ENCODE measurements at places on chromosomes 16 and 17.

DNA sequence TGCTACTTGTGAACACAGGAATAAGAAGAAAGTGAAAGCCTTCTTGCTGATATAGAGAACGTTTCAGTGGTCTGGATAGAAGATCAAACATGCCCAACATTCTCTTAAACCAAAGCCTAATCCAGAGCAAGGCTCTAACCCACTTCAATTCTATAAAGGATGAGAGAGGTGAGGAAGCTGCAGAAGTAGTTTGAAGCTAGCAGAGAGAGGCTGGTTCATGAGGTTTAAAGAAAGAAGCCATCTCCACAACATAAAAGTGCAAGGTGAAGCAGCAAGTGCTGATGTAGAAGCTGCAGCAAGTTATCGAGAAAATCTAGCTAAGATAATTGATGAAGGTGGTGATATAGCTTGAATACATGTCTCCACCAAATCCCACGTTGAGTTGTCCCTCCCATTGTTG lies 383.3 kb upstream of the ASIC2 start:
- no peak for DNase-seq

DNA sequence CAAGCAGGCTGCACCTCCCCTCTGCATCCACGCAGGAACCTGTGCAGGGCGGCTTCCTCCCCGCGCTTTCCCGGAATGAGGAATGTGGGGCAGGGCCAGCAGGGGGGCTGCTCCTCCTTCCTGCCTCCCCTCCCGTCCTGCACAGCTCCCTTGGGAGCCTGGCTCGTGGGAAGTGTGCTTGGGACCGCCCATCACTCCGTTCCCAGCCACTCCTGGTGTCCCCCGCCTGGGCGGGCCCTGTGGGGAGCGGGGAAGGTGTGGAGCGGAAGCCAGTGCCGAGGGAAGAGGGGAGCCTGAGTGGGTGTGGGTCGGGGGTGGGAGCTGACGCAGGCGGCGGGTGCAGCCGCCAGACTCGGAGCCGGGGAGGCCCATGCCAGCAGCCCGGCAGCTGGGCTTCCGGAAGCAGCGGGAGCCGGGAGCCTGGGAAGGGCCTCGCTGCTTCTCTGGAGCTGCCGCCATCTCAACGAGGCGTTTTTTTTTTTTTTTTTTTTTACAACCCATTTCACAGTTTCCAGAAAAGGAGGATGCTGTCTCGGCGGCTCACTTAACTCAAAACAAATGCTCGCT lies 24.1 kb downstream of the BAHCC1 start:
- DNase-seq = no peak

GRCh38 chr17:16941072-16942036 lies 30.6 kb downstream of the TNFRSF13B start:
- DNase-seq = no peak

DNA sequence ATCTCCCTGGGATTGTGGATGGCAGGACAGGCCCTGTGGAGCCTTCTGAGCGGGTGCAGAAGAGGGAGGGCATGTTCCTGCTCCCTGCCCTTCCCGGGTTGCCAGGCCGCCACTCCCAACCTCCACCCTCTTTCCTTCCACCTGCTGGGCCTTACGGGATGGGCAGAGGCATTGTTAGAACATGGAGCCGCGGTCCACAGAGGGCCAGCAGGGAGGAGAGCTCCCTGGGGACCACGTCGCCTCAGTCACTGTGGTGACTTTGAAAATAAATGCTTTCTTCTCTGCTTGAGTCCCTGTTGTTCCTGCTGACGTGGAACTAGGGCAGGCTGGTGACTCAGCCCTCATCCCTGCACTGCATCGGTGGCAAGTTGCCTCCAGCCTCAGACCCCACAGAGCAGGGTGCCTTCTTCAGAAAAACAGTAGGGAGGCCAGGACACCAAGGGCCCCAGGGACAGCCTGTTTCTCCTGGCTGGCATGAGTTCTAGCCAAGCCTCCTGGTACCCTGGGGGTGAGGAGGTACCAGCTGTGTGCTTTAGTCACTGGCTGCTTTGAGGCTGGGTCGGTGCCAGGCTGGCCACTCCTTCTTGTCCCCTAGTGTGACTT lies 224.9 kb downstream of the SEC14L1 start:
- DNase-seq = peak; percentile 33

DNA sequence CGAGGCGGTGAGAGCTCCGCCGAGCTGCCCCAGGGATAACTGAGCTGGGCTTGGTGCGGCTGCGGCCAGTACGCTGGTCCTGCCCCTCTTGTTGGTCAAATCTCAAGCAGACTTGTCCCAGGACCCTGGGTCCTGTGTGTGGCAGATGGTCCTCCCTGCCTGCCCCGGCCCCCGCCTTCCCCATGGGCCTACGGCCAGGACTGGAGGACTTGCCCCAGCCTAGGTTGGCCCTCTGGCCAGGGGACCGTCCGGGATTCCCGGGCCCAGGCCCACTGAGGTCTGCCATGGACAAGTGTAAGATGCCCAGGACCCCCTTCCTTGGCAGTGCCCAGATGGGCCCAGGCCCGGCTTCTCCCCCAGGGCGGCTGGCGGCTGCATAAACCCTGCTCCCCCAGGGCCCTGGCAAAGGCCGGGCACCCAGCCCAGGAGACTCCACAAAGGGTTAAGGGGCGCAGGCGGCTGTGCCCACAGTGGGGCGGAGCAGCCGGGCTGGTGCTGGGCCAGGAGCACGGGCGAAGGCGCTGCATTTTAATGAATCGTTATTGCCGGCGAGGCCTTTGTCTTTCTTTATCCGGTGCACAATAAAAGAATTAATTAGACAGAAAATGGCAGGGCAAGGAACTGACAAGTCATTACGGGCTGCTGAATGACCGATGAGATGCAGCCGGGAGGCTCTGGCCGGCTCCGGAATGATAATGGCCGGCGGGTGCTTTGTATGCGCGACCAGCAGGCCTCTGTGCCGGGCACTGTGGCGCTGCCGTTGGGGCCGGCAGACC lies 9.1 kb downstream of the SOX8 start:
- DNase-seq = no peak

DNA sequence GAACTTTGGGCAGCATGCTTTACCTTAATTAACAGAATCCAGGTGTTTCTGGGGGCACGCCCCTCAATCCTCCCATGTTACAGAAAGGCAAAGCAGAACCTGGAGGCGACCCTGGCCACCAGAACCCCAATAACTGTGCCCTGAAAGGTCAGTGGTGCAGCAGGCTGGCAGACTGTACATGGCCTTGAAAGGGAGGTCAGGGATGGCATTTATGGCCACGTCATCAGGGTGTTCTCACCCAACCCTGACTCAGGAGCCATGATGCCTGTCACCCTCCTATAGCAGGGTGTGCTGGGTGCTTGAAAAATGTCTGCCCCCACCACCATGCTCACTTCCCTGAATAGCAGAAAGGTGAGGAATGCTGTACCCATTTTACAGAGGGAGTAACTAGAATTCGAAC lies 177.7 kb downstream of the TMEM132E start:
- DNase-seq = no peak

DNA sequence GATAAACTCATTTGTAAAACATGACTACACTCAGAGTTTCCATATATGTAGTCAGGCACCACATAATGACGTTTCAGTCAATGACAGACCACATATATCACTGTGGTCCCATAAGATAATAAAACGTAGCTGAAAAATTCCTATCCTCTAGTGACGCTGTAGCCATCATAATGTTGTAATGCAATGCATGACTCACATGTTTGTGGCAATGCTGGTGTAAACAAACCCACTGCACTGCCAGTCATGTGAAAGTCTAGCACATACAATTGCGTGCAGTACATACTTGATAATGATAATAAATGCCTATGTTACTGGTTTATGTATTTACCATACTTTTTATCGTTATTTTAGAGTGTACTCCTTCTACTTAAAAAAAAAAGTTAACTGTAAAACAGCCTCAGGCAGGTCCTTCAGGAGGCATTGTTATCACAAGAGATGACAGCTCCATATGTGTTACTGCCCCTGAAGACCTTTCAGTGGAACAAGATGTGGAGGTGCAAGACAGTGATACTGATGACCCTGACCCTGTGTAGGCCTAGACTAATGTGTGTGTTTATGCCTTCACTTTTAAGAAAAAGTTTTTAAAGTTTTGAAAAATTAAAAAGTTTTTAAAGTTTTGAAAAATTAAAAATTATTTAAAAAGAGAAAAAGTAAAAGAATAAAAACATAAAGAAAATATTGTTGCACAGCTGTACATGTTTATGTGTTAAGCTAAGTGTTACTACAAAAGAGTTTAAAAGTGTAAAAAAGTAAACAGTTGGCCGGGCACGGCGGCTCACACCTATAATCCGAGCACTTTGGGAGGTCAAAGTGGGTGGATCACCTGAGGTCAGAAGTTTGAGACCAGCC lies 9.0 kb downstream of the STAT5B start:
- peak; percentile 63 for DNase-seq

- no peak for DNase-seq
Observed at GRCh38 chr16:27267037-27267677, 1.4 kb downstream of the NSMCE1 start.

- DNase-seq = no peak
Observed at GRCh38 chr16:84042879-84043485, 387 bp upstream of the SLC38A8 start.

DNA sequence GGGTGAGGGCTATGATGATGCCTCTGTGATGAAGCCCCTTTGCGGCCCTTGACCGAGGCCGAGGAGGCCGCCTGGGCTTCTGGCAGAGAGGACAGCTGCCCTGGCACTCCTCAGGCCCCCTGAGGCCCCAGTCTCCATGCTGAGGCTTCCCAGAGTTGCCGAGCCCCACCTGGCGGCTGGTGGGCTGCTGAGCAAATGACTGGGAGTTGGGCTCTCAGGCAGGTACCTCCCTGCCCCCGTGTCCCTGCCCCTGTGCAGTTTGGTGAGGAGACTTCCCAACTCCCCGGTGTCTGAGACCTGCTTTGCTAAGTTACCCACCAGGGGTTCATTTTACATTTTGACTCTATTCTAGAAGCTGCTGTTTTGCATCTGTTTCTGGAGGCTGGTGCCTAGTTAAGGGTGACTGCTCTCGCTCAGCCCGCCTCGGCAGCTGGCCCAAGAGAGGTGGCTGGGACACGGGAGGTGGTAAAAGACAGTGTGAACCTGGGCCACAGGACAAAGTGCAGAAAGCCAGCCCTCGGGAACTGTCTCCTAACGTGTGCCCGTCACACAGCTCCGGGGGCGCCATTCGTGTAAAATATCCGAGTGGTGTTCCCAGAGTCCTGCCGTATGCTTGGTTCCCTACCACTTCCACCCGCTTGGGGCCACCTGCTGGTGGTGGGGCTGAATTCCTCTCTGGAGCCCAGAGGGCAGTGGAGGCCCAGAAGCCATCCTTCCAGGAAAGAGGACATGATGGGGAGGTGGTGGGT lies 134.5 kb downstream of the RAB11FIP4 start:
- no peak for DNase-seq
